ENCODE measurements at places on chromosomes 3 and 15.

GRCh38 chr15:94924971-94925598 lies 693.7 kb downstream of the MCTP2 start:
- DNase-seq, result no peak

- DNase-seq, result peak; percentile 68
These were observed 24.8 kb downstream of the GABRA5 start for GRCh38 chr15:26891448-26892181.

DNA sequence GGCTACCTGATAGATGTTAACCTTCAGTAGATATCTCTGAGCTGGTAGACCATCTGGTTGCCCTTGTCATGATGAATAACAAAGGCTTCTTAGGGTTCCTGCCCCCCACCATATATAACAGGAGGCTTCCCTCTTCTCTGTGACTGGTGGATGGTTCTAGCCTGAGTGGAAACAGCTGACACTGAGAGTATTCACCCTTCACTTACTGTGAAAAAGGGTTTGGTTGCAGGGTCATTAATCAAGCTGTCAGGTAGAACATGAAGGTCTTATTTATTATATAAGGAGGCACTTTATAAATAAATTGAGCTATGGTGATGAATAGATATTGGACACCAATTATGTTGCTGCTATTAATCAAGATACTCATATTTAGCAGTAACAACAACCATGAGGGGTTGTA lies 58.6 kb downstream of the CACNA2D3 start:
- DNase-seq, result no peak

- DNase-seq, result no peak
These were observed 12.8 kb downstream of the NMNAT3 start for GRCh38 chr3:139664958-139665357.

DNA sequence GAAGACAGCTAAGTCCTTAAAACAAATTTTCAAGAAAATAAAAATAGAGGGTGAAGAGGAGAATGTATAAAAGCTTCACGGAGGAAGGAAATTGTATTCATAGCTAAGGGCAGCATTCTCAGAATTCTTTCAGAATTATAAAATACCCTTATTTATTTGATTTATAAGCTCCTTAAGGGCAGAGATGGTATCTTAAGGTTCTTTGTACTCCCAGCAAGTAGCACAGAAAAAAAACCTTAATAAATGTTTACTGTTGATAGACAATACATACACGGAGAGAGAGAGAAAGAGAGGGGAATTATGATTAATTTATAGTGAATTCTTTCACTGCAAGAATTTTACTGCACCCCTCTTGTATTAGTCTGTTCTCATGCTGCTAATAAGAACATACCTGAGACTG lies 375.6 kb upstream of the CCDC54 start:
- no peak for DNase-seq

DNA sequence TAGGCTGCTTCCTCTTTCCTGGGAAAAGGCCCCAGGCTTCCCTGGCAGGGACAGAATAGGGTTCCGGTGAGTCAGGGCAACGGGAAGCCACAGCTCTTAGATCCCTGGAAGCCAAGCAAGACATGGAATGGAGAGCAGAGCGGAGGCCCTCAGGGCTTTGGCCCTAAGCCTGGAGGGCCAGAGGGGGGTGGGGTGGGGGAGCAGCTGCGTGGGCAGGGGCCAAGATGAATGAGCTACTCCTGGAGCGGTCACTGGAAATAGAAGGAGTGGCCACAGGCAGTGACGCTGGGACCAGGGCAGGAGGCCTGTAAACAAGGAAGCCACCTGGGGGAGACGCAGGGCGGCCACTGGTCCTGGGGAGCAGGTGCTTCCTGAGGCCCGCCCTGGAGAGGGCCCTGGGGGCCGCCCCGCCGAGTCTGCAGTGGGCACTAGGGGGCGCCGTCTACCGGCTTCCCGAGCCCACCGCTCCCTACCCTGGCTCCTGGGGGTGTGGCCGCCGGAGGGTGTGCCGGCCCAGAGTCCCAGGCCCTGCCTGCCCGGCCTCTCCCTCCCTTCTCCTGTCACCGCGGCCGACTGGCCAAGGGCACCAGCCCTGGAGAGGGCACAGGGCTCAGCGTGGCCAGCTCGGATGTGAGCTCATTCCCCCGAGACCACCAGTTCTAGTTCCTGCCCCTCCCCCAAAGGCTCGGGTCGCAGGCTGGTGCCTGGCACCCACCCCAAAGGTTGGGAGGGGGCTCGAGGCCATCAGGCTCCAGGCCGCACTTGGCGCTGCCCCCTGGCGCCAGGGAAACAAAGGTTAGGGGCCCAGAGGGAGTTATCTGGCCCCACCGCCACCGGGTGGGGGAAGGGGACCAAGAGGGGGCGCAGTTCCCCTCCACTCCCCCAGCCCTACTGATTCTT lies 12.1 kb downstream of the VPS18 start:
- DNase-seq, result peak; percentile 93

DNA sequence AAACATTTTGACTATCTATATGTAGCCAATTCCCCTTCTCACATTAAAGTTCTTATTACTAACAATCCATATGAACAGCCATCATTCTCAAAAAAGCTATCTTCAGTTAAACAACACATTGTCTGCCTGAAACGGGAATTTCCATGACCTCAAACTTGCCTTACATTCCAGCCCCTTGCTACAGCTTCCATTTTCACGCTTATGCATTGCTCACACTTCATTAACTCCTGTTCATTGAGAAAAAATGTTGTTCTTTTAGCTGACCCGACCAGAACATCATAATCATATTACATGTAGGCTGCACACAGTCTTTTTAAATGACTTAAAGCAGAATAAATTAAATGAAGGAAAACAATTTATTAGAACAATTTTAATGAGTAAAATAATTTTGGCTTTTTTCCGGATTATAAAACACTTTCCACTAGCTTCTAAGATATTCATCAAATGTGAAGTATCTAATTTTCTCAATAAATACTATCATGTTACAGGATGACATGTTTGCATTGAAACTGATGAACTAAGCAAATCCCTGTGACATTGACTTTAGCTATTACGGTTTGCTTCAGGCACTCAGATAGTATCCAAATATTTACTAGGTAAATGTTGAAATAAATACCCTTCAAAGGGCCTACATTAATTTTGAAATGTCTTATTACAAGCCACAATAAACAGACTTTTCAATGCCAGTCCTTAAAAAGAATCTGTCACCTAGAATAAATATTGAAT lies 49.9 kb downstream of the P3H2 start:
- no peak for DNase-seq

DNA sequence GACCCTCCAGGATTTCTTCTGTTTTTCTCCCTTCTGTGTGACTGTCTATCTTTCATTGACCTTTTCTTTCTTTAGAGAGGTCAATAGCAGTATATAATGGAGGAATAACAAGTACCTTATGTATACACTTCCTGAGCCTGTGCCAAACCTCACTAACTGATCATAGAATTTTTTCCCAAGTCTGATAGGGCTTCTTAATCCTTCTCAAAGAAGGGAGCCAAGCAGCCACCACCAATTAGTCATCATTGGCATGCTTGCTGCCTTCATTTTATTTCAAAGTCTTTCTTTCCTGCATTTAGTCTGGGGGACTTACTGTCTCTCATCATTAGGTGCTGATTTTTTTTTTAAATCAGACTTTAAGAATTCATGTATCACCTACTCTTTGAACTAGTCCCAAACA lies 327.0 kb downstream of the FEZF2 start:
- DNase-seq, result no peak

GRCh38 chr3:179000144-179000543 lies 71.5 kb downstream of the ZMAT3 start:
- no peak for DNase-seq

- DNase-seq, result no peak
These were observed 37.0 kb downstream of the DAPK2 start for GRCh38 chr15:64009241-64009640.

DNA sequence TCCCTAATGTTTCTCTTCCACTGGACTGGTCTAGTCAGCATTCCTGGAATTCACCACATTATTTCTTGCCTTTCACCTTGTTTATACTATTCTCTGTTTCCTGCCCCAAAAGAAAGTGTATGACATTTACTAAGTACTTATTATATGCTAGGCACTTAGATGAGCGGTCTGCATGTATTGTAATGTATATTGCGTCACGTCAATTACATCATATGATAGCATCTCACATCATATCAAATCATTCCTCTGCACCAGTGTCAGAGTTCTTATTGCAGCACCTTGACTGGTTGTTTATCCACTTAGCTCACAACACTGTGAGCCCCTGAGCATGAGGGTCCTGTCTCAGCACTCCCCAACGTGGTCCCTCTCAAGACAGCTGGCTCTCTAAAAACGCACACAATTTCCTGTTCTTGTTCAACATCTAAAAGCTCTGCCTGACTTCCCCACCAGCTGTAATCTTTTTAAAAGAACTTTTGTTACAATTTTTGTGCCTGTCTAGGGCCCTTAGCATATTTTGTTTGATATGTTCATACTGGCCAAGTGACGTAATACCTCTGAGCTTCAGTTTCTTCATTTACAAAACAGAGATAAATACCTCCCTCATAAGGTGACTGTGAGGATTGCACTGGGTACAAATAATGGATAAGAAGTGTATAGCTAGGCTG lies 58.8 kb downstream of the ARHGAP31 start:
- peak; percentile 59 for DNase-seq

DNA sequence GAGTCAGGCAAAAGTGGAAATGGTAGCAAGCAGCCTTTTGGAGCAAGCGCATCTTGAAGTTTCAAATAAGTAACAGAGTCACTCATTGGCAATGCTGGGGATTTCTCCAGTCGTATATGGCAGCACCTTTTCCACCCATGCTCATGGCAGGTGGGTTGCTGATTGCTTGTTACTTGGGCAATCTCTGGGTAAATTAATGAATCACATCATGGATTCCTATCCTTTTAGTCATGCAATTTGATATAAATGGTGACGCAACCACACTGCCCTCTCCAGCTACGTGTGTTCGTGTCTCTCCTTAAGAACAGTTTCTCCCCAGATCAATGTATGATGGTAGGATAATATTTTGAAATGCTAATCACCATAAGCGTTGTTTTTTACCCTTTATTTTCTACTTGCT lies 339.9 kb upstream of the KCNH8 start:
- no peak for DNase-seq

GRCh38 chr3:128498127-128498626 lies 5.2 kb upstream of the GATA2 start:
- DNase-seq, result peak; percentile 33

DNA sequence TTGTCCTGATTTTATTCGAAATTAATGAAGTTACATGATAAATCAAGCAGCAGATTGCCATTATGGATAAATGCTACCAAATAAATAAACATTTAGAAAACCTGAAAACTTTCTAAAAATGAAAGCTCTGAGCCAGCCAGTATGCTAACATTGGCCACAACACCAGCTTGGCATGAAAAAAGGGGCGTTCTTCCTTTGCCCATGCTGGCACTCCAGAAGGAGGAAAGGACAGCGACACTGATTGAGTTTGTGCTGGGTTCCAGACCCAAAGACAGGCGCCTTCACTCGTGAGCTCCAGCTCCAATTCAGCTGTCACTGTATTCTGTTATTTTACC lies 5.1 kb downstream of the STIMATE start:
- DNase-seq, result no peak

DNA sequence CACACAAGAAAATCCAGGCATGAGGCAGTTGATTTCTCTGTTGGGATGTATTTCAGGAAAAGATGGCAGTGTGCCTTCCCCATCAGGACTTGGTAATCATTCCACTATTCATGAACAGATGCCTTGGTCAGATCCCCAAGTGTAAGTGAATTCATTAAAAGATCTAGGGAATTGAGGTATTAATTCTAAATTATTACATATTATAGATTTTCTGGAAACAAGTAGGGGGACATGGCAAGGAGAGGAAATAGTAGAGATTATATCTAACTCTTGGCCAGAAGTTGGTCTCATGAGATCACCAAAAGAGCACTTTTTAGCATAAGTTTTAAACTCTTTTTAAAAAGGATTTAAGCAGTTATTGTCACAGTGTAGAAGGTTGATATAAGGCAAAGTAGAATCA lies 74.4 kb upstream of the MDFIC2 start:
- no peak for DNase-seq

DNA sequence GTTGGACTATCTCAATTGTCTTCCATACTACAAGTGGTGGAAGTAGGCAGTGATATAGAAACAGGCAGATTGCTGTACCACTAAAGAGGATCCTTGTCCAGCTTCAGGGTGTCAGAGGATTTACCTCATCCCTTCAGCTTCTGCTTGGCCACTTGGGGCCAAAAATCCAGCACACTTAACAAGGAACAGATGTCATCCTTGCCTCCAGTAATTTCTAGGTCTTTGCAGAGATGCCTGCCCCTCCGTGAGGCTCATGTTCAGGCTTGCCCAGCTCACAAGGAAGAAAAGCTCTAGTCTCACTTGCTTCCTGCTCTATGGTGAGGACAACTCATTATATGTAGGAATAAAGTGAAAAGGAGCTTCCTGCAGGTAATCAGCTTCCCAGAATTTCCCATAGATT lies 510.3 kb downstream of the EPHA3 start:
- no peak for DNase-seq

DNA sequence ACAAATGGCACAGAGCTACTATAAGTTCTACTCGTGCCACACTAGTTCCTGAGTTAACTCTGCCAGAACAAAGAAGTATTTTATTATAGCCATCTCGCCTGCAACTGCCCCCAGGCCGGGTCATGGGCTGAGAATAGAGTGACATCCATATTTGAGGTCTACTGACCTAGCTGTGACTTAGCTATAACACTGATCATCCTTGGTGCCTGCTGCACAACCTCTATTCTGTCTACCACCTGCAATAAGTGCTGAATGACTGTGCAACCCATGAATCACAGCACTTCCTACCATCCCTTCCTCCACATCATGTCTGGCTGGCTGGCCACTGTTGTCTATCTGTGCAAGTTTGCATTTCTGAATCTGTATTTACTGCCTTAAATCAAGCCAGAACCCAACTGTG lies 506.5 kb upstream of the TBL1XR1 start:
- peak; percentile 62 for DNase-seq

DNA sequence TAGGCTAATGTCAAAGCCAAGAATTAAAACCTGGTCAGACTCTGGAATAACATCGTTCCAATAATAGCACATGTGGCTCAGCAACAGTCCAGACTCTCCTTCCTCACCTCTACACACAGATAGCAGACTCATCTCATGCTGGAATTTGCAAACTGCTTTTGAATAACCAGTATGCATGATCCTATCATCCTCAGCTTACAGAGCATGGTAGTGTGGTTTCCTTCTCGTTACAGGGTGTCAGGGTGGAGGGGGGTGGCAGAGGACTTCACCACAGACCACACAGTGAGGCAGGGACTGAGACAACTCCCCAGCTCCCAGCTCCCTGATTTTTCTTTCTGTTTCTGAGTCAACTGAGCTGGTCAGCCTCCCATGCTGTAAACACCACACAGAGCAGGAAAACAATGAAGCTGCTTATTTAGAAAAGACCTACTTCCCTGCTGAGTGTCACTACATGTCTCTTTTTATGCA lies 101.6 kb downstream of the RPL22L1 start:
- no peak for DNase-seq

Measured in dermis microvascular lymphatic vessel endothelial cell (primary cell).